ENCODE measurements at places on chromosomes 12 and 14. TPM values are rescaled to one million over a fixed set of nuclear protein-coding genes. Genes with fewer than 3 reads are reported as not detected.

Gene TEAD4
- 15.2 TPM for total RNA-seq

Gene CCDC196
- total RNA-seq, result not detected

Gene NKX2-1
- not detected for total RNA-seq

Gene NAA30
- total RNA-seq, result 21.8 TPM

Gene KRT73
- total RNA-seq, result not detected

Gene SMAGP
- total RNA-seq, result 13.6 TPM

Gene KRT85
- not detected for total RNA-seq

Gene FGD6
- 11.9 TPM for total RNA-seq

Gene OVCH1
- total RNA-seq, result under 0.01 TPM

Gene RNASE7
- not detected for total RNA-seq

Gene KRT80
- total RNA-seq, result 0.59 TPM

Gene TC2N
- total RNA-seq, result 0.29 TPM

Gene ADCY4
- 17.7 TPM for total RNA-seq

Gene MSI1
- under 0.01 TPM for total RNA-seq

Gene RASSF9
- total RNA-seq, result 5.8 TPM
